ENCODE measurements at places on chromosomes 5 and 9.

GRCh38 chr9:121122246-121123032 lies 47.7 kb downstream of the CNTRL start:
- DNase-seq = no peak

DNA sequence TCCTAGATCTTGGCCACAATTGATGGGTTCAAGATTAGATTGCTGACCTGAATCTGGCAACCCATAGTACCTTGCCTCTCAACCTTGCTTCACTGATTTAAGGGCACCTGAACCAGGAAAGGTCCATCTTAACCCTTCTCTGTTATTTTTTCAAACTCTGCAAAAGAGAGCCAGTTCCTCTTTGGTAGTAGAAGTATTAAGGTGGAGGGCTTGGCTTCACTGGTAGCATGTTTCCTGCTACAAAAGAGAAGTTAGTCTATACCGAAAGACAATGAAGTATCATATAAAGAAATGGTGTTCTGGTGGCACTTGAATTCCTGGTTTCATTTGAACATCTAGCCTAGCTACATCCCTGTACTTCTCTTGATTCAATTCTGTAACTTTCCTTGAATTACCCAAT lies 8.5 kb downstream of the ALG2 start:
- DNase-seq = no peak

DNA sequence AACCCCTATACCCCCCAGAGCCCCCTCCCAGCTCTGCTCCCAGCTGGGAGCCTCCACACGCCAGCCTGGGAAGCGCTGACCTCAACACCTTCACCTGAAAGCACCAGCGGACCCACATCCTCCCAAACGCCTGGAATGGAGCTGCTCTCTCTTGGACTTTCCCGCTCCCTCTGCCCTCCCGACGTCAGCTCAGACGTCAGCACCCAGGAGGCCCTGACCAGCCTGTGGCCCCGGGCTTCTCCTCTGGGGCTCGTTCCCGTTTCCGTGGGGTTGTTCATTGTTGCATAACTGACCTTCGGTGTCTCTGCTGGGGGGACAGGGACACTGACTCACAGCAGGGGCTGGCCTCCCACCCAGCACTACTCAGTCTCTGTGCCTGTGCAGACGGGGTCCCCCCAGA lies 35.0 kb upstream of the SLC6A3 start:
- DNase-seq = no peak

- no peak for DNase-seq
Observed at GRCh38 chr5:124480022-124480421, 266.4 kb downstream of the ZNF608 start.

- no peak for DNase-seq
Observed at GRCh38 chr5:177510567-177511053, 984 bp upstream of the DOK3 start.
